ENCODE measurements at places on chromosomes 13 and 19.

DNA sequence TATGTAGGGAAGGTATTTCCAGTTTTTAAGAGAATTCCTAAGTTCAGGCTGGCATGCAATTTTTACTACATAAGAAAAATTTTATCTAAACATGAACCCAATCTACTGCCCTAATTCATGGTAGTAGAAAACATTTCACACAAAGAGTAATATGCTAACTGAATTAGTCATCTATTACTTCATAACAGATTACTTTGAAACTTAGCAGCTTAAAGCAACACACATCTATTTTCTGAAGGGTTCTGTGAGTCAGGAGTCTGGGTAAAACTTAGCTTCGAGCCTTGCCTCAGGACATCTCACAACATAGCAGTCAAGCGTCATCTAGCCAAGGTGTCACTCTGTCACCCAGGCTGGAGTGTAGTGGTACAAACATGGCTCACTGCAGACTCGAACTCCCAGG lies 537.5 kb downstream of the DCT start:
- DNase-seq, result no peak

GRCh38 chr19:54271106-54271505 lies 9.8 kb downstream of the LILRB2 start:
- DNase-seq, result no peak

- DNase-seq, result no peak
Measured at GRCh38 chr19:37362733-37363132, 8.2 kb upstream of the ZNF527 start.

- DNase-seq, result peak; percentile 87
Measured at GRCh38 chr19:53868892-53869804, 1.5 kb downstream of the MYADM start.

Measured in stimulated activated naive CD8-positive, alpha-beta T cell treated with anti-CD3 and anti-CD28 coated beads, Interleukin-15, amount 100 ng/mL, for 72 hours (primary cell).